Vagina (tissue), 2 donors: ENCODE measurements at places on chromosomes 4 and X.

DNA sequence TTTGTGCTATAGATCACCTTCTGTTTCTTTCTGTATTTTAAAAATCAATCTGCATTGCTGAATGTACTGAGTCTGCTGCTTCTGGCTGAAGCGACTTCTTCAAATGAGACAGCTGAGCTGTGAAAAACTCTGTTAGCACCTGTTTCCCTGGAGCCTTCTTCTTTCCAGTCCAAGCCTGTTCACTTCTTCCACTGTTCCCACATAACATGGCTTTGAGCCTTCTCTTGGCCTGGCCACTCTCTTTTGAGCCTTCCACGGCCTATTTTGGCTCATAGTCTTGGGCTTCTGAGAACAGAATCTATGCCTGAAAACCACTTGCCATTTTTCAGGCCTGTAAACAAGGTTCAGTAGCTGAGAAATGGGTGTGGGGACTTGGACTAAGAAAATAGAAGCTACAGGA, 132.9 kb upstream of the IGFBP7 start:
- no peaks in the 10 kb centered on the region for H3K27me3 ChIP-seq
- no peaks in the 10 kb centered on the region for H3K4me1 ChIP-seq
- no peak overlapping the region for H3K4me3 ChIP-seq
- no peaks in the 10 kb centered on the region for H3K36me3 ChIP-seq

DNA sequence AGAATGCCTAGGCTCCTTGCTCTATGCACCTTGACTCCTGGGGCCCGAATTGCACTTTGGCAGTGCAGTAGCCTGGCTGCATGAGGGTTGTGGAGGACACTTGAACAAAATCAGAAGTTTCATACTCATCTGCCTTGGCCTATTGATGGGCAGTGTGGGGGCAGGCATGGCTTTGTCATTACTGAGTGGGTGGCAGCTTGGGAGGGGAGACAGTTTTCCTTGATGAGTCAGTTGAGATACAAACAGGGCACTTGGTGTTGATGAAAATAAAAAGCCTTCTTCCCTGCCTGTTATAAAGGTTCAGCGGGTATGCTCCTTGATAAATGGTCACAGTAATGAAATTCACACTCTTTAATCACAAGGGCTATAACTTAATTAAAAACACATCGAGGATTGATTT, 126.8 kb upstream of the MAMLD1 start:
- no peaks in the 10 kb centered on the region for H3K36me3 ChIP-seq
- no peak overlapping the region for H3K27ac ChIP-seq
- no peaks in the 10 kb centered on the region for H3K4me1 ChIP-seq
- no peak overlapping the region for H3K4me3 ChIP-seq
- peak; percentile 37 for DNase-seq

DNA sequence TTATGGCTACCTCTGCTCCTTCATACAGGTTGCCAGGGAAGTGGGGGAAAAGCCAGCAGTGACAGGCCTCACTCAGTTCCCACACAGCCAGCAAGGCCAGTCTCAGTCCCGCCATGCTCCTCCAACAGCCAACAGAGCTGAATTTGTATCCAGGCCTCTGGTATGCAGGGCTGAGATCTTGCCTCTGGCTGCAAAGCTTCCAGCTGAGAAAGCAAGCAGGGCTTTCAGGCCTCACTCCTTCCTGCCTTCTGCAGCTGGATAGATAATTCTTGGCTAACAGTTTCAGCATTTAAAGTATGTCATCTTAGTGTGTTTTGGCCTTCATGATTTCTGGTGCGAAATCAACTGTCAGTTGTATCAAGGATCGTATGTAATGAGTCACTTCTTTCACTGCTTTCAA, 103.6 kb downstream of the GNL3L start:
- H3K36me3 ChIP-seq: no peaks in the 10 kb centered on the region
- H3K4me3 ChIP-seq: no peak overlapping the region
- no peak for DNase-seq
- H3K27me3 ChIP-seq: no peaks in the 10 kb centered on the region
- no peak overlapping the region for H3K27ac ChIP-seq

GRCh38 chrX:48025561-48025960, 18.8 kb downstream of the SPACA5 start:
- H3K27ac ChIP-seq: no peak overlapping the region
- no peaks in the 10 kb centered on the region for H3K27me3 ChIP-seq
- H3K4me3 ChIP-seq: no peak overlapping the region

DNA sequence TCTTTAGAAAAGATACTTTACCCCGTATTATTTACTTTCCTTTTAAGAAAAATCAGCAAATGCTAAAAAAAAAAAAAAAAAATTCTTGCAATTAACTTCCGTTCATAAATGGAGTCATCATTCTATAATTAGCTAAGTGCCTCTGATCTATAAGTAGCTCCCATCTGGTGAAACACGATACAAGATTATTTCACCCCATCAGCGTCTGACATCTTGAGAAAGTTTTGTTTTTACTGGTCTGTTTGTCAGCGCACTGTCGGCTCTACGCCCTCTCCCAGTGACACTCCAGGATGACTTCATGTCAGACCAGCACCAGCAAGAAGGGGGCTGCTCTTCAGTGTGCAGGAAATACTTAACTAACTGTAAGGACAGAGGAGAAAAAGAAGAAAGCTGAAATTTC, 108.3 kb downstream of the AFAP1 start:
- no peaks in the 10 kb centered on the region for H3K27me3 ChIP-seq
- no peaks in the 10 kb centered on the region for H3K36me3 ChIP-seq
- no peak for DNase-seq
- H3K4me1 ChIP-seq: peaks cover 32% of the 10 kb centered on the region
- peak overlapping the region; percentile 78 for H3K27ac ChIP-seq
